ENCODE measurements at places on chromosomes 5 and 9.
A peak's percentile ranks its signal among the peaks of the same experiment; 100 is the strongest.

DNA sequence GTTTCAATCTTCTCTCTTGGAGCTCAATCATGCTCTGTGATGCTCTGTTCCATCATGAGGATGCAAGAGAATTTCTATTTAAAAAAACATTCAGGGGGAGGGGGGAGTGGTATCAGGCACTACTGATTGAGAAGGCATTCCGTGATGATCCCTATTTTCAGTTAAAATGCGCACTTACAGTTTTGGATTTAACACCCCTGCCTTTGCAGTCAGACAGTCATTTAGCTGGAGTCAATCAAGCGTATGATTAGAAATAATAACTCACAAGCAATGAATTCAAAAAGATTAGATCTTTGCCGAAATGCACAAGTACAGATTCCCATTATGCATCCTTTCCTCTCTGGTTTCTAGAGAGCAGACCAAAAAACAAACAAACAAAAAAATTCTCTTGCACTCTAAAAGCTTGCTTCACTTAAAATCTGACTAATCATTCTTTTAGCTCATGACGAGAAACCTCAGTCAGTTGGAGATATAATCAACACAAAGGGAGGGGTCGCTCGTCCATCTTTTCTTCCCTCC, 55.4 kb downstream of the EFNA5 start:
- no peak for DNase-seq

DNA sequence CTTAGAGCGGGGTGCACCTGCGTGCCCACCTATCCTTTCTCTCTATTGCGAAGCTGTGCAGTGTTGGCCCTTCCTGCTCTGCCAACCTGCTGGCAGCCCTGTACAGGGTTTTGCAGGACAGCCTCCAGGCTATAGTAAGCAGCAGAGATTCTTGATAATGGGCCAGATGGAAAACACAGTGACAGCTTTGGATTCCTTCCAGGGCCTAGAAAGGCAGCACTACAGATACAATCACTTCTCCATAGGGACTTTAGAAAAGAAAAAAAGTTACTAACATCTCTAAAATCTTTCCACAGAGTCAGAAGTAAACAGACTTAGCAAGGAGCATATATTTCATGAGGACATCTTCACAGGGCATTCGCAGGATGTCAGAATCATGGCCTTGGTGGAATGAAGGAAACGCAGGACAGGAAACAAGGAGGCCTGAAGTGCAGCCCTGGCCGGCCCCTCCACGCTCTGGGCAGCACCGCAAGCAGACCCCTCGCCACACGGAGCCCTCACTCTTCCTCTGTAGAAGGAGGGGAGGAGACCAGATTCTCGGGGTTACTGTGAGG, 172.1 kb upstream of the GAS1 start:
- peak; percentile 35 for DNase-seq

- DNase-seq, result no peak
These were observed 553.7 kb downstream of the RAB3C start for GRCh38 chr5:59136549-59136948.

- no peak for DNase-seq
These were observed at the start of gene CARD6 for GRCh38 chr5:40841068-40841805. Gene CARD6, plus strand, starts transcription at chr5:40841367. Its CDS starts 16 bp downstream, at chr5:40841383.

GRCh38 chr5:149024943-149025342, 37.9 kb downstream of the SH3TC2 start:
- no peak for DNase-seq

DNA sequence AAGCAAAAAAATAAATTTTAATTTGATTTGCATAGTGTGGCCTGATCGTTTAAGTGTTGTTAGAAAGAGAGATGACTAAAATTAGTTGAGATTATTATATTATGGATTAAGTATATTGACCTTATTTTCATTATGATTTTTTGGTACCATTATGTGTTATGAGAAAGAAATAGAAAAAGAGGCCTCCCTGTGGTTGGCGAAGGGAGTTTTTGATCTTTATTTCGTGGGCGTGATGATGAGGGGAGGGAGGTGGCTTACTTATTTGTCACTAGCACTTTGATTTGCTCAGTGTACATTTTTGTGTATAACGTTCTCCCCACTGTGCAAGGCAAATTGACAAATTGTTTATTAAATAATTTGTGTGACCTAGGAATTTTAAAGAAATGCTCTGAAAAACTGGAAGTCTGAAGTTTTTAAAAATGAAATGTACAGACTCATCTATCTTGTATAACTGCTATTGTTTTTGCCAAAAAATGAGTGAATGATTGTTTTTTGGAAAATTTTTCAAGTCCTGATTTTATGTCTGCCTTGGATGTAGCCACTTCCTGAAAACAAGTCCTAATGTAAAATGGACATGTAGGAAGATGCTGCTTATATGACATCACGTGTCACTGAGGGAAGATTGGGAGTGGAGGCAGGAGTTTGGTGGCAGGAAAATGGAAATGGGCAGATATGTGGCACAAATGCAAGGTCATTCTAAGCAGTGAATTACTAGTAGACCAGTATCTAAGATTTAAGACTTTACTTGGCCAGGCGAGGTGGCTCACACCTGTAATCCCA, 3.0 kb downstream of the DAPK1 start:
- no peak for DNase-seq

DNA sequence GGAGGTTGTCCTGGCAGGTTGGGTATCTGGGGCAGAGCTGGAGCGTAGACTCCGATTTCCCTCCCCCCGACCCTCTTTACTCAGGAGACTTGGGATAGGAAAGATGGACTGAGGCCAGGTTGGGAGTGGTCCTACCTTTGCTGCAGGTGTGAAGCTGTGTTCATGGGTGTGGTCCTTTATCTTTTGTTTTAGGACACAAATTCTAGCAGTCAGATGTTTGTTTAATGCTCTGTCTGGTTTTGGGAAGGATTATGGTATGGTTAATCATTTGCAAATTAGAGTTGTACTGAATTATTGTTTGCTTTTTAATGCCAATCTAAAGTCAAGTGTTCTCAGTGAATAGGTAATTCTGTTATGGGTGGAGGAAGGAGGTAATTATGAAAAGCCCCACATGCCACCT, 14.1 kb upstream of the FAM120AOS start:
- DNase-seq, result no peak

All from heart right ventricle (tissue), 16 donors.